HuH-7.5 (cell line): ENCODE measurements at places on chromosomes 13 and 19.

DNA sequence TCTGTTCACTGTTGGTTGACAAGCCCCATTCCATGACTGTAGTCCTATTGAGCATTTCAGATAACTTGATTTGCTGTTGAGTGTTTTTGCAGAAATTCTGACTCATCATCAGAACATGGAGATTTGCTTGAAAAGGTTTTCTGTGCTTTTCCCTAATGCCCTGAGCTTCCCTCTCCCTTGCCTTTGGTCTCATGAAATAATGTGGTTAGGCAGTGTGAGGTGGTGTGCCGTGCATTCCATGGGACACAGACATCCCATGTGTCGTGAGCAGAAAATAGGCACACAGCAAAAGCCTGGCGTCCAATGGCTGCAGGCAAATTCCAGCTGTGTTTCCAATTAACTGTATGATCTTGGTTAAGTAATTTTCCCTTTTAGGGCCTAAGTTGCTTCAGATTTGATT, 197.4 kb downstream of the DLEU7 start:
- DNase-seq, result no peak

DNA sequence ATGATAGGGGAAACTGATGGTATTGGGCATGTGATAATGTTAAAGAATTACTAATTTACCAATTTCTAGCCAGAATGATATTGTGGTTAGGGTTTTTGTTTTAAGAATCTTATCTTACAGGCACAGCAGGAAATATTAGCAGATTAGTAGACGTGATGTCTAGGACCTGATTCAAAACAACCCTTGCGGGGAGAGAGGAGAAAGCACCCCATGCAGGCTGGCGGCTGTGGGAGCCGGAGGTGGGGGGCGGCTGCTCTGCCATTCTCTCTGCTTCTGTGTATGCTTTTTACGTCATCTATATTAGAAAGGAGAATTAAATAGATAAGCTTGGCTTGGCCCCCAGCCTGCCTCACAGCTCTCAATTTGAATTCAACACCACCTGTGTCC, 41.5 kb downstream of the MLLT1 start:
- no peak for DNase-seq

GRCh38 chr13:110356362-110356761, 49.3 kb downstream of the COL4A2 start:
- DNase-seq, result no peak

DNA sequence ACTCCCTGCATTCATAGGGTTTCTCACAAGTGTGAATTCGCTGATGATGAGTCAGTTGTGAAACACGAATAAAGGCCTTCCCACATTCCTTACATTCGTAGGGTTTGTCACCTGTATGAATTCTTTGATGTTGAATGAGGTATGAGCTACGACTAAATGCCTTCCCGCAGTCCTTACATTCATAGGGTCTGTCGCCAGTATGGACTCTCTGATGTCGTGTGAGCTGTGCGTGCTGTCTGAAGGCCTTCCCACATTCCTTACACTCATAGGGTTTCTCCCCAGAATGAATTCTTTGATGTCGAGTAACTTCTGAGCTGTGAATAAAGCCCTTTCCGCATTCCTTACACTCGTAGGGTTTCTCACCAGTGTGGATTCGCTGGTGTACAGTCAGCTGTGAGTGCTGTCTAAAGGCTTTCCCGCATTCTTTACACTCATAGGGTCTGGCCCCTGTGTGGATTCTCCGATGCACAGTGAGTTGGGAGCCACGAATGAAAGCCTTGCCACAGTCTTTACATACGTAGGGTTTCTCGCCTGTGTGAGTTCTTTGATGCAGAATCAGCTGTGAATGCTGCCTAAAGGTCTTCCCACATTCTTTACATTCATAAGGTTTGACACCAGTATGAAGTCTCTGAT, 30.5 kb upstream of the COX7A1 start:
- DNase-seq, result no peak

- DNase-seq, result peak; percentile 31
Measured at GRCh38 chr13:79803989-79804388, 323.0 kb downstream of the NDFIP2 start.

DNA sequence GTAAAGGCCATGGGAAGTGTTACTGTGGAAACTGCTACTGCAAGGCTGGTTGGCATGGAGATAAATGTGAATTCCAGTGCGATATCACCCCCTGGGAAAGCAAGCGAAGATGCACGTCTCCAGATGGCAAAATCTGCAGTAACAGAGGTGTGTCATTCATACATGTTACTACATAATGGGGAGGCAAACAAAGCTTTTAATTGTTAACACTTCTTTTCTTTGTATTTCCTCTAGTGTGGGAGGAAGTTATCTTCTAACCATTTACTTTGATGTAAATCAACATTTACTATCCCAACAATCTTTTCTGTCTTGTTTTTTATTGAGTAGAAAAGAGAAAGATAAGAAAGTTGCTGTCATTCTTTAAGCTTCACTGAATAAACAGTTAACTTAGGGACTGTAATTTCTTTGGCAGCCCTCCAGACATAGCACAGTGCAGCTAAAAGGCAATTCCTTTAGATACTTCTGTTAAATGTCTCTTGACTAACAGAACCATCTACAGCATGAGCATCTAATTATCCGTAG, 126.9 kb downstream of the ITGBL1 start:
- DNase-seq, result no peak

- DNase-seq, result no peak
Measured at GRCh38 chr19:45124021-45124420, 31.0 kb downstream of the PPP1R37 start.

DNA sequence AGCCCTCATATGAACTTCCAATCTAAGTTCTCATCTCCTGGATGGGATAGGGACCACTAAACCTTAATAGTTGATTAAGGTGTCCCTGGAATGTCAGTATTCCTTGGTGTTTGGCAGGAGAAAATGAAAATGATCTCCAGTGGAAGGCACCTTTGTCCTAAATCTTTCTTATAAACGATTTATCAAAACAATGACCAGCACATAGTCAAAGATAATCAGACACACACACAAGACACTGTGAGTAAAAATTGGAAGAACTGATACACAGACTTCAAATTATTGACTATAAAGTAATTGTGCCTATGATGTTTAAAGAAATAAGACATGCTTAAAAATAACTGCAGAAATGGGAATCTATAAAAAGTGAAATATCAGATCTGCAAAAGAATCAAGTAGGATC, 13.7 kb downstream of the CEBPA start:
- DNase-seq, result no peak

GRCh38 chr13:27406178-27406939, 18.1 kb upstream of the GTF3A start:
- DNase-seq, result no peak
